ENCODE measurements at places on chromosomes 5 and 9. TPM values are rescaled to one million over a fixed set of nuclear protein-coding genes. Genes with fewer than 3 reads are reported as not detected.
A peak's percentile ranks its signal among the peaks of the same experiment; 100 is the strongest.

DNA sequence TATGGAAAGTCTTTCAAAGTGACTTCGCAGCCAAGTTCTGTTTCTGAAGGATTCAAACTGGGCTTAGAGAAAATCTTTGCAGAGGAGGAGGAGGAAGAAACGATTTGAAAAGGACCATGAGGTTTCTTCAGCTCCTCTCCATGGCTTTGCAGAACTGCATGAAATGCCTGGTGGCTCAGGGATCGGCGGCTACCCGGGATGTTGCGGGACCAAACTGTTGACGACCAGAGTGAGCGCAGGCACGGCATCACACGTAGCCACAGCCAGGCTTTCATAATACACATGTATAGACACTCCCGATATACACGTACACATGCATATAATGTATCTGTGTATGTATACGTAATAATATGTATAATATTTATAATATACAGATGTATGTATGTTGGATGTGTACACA lies 180.0 kb downstream of the PAX5 start:
- no peak for DNase-seq

- DNase-seq: no peak
These were observed 84.5 kb downstream of the FOXD1 start for GRCh38 chr5:73363911-73364730.

Gene LCN10
- polyA plus RNA-seq: 0.45 TPM

DNA sequence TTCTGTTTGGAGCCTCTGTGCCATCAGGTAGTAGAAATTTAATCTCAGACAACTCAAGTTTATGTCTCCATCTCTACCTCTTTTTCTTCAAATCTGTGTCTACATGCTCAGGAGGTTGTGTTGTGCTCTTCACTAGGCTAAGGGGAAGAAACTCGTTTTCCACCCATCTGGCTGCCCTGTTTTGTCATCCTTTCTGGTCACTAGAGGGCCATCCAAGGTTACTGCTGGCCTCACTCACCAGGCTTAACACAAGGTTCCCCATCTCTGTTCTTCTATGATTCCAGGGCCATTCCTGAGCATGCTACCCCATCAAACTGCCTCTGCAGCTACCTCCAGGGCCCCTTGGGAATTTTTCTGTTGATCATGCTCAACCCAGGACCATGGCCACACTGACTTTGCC lies 213.3 kb upstream of the FBXL7 start:
- DNase-seq: no peak

Gene PDZD2
- polyA plus RNA-seq: 14.7 TPM

GRCh38 chr9:101601904-101602765 lies 7.4 kb upstream of the PPP3R2 start:
- peak; percentile 48 for DNase-seq

Gene C5orf58
- polyA plus RNA-seq: 0.31 TPM

GRCh38 chr5:9332026-9332425 lies 213.8 kb downstream of the SEMA5A start:
- no peak for DNase-seq

DNA sequence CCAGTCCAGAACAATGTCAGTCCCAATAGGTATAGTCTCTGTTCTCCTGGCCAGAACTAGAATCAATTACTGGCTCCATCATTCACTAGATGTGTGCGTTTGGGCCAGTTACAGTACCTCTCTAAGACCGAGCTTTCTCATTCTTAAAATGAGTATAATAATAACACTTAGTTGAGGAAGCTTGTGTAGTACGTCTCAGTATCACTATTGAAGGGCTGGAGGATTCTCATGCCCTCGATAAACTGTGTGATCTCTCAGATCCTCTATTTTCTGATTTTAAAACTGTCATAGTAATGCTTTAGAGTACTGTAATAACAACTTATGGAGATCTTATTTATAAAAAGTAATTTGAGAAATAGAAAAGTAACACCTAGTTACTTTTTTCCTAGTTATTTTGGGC lies 50.7 kb downstream of the CDKN2A start:
- no peak for DNase-seq

DNA sequence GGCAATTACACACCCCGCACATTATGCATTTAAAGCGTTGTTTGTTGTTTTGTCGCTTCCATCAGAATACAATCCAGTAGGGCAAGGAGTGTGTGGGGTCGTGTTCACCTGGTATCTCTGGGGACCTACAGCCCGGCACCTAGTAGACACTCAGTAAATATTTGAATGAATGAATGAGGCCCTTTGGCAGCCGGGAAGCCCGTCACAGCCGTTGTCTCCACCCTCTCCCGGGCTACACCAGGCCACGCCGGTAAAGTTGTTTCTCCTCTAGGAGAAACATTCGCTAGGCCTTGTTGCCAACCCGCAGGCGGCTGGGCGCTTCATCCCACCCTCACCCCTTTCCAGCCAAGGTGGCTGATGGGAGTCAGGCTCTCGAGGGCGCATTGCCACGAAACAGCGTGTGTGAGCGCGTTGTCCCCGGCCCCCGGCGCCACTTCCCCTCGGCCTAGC lies 876 bp upstream of the JAK2 start:
- no peak for DNase-seq

DNA sequence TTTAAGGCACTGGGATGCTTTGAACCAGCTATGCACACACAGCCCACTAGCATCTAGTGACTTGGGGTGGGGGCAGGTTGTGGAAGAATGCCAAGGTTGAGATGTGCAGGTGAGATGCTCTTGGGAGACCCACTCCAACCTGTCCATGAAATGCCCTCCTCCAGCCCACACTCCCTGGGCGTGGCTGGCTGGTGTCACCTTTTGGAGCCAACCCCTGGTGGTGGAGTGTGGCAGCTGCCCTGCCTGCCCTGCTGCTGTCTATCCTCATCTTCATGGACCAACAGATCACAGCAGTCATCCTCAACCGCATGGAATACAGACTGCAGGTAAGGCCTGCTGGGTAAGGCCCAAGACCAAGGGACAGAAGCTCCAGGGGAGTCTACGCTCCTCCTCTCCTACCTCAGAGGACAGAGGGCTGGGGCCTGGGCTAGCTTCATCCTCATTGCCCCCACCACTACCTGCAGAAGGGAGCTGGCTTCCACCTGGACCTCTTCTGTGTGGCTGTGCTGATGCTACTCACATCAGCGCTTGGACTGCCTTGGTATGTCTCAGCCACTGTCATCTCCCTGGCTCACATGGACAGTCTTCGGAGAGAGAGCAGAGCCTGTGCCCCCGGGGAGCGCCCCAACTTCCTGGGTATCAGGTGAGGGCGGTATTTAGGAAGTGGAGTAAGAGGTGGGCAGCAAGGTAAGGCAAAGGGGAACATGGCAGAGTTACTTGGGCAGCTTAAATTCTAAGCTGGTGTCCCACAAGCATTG lies 7.4 kb downstream of the SLC4A9 start:
- no peak for DNase-seq

DNA sequence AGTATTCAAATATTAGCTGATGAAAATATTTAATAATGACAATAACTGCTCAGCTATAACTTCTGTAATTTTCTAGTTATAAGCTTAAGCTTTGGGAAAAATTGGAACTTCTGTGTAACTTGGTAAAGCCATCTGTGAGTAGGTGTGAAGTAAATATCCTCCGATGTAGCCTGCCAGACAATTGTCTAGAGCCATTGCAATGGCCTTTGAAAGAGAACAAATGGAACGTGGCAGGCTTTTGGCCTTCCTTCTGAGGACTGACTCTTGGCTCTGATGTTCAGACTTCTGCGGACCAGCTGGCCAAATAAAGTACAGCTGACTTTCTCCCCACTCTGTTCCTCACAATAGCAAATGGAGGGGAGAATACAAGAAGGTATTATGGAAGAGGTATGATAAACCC lies 203.4 kb upstream of the NMUR2 start:
- peak; percentile 88 for DNase-seq

GRCh38 chr9:74066605-74067004 lies 430.5 kb upstream of the RORB start:
- no peak for DNase-seq

- no peak for DNase-seq
These were observed 123.4 kb downstream of the BOD1 start for GRCh38 chr5:173493040-173493439.

DNA sequence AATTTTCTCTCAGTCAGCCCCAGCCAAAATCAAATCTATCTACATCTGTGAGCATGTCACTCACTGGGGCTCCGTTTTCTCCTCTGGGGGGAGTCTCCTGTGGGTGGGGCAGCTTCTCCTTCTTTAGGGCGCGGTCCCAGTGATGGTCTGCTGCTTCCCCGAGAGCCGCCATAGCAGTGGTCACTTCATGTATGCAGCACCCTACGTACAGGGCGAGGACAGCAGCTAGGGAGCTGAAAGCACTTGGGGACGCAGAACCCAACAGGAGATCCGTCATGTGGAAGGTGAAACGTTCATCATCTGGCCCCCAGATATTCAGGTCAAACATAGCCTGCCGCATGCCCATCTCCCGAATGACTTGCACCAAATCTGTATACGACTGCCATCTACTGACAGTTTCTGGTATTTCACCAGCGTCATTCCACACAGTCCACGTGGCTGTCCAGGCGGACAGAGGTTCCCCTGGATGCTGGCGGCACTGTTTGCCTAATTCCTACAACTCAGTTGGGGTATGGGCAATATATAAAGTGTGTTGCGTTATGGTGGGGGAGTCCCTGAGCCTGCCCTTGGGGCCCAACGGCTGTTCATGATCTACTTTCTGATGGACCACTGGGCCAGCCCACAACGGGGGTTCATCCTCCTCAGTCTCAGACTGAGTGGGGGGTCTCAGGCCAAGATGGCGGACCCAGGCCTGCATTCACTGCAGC lies 795.0 kb downstream of the EFNA5 start:
- DNase-seq: no peak
